Fibroblast of the conjunctiva (primary cell): ENCODE measurements at places on chromosomes 2 and 18.

GRCh38 chr2:223681125-223681524 lies 79.0 kb upstream of the SCG2 start:
- no peak for DNase-seq

- no peak for DNase-seq
These were observed 1.2 kb downstream of the MEX3C start for GRCh38 chr18:51196118-51196810.

DNA sequence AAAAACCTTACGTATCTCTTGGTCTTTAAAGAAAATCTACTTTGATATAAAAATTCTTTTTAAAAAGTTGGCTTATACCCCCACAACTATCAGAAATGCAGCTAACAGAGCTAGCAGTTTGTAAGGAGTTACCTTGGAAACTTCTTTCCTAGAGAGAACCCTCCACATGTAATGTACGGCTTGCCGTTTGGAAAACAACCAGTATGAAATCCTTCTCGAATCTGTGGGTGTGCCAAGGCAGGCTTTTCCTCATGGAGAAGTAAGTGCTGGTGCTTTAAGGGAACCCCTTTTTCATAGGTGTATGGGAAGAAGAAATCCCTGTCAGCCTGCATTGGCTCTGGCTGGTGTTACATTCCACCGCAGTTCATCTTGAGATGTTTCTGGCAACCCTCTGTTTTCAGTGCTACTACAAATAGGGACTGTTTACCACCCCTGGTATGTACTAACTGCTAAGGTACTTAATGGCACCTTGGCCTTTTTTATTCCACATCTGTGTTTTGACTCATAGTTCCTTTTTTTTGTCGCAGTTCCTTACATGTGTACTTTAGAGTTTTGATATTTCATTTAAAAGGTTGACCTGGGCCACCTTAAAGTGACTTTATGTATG lies 248.4 kb downstream of the FHOD3 start:
- DNase-seq: no peak

- no peak for DNase-seq
These were observed 995.2 kb upstream of the CDH2 start for GRCh38 chr18:29171892-29172755.

- no peak for DNase-seq
These were observed 1.7 kb upstream of the CTDSP1 start for GRCh38 chr2:218397820-218398436.

- DNase-seq: no peak
These were observed 4.2 kb upstream of the PAX8 start for GRCh38 chr2:113282747-113283533.

DNA sequence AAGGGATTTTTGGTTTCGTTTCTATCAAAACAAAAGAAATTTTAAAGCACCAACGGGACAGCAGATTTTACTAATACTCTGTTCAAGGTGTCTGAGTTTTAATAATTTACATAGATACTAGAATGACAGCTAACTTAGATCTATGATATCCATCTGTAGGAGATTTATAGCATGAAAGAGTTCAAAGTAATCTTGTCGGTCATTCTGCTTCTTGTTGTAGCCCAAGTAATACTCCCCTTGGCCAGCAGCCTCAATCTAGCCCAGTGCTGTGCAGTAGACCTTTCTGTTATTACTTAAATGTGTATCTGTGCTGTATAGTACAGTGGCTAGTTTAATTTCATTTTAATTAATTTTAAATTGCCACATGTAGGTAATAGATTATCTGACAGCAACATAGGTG lies 44.7 kb downstream of the ANKRD12 start:
- no peak for DNase-seq

- no peak for DNase-seq
These were observed 9.6 kb downstream of the IMMT start for GRCh38 chr2:86185517-86186212.

DNA sequence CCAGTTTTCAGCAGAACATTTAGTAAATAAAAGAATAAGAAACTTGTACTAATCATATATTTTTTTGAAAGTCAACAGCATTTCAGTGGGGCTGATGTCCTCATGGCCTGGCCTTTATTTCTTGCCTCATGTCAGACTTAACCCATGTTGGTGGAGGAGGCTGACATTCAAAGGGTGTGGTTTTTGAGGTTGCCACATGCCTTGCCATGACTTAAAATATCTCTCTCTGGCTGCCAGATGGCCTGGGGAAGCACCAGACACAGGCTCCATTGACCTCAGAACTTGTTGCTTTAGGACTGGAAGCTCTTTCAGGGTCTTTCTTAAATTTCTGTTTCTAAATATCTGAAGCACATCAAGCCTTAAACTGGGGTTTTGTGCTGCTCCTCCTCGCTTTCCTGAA lies 32.5 kb upstream of the CD28 start:
- DNase-seq: no peak

DNA sequence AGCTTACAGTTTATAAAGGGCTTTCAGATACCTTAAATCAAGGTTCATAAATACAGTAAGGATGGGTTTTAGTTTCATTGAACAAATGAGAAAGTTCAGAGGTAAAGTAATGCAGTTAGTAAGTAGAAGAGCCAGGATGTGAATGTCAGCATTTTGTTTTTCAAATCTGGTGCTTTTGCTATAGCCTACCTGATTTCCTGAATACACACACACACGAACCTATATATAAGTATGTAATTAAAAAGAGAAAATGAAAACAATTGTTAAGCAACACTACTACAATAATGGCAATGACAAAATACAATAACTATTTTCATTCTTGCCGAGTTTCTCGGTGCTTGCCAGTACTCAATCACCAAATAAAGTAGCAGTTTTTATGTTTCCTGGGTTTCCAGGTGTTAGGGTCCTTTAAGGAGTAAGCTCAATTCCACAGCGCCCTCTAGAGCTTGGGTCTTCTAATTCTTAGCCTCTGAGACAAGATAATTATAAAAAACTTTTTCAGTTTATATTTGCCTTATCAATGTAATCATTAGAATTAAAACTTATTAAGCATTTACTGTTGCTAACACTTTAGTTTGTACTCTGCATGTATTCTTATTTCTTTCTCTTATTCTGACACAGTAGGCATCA lies 512.9 kb upstream of the ACVR2A start:
- DNase-seq: peak; percentile 3

- peak; percentile 89 for DNase-seq
These were observed 137.2 kb downstream of the TRIM43 start for GRCh38 chr2:95728878-95729596.

- DNase-seq: no peak
These were observed 123.3 kb upstream of the DCC start for GRCh38 chr18:52216666-52217065.

GRCh38 chr2:217108086-217108485 lies 248.2 kb upstream of the TNP1 start:
- DNase-seq: no peak

DNA sequence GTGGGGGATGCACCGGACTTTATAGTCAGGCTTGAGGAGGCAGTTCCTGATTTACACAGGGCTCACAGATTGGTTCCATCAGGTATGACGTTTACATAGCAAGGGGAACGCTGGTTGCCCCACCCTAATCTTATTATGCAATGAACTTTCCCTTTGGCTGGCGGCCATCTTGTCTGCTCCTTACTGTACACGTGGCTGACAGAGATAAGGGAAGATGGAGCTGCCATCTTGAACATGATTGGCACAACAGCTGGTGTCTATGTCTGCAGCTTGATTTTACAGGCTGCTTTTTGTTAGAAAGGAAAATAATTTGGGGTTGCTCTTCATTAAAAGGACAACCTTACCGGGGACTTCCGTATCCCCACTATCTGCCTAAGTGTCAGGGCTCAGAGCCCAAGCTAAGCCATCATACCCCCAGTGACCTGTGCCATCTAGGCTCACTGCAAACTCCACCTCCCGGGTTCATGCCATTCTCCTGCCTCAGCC lies 33.5 kb upstream of the ATG16L1 start:
- DNase-seq: no peak

- no peak for DNase-seq
These were observed 109.2 kb downstream of the EXOC6B start for GRCh38 chr2:72716601-72717000.

DNA sequence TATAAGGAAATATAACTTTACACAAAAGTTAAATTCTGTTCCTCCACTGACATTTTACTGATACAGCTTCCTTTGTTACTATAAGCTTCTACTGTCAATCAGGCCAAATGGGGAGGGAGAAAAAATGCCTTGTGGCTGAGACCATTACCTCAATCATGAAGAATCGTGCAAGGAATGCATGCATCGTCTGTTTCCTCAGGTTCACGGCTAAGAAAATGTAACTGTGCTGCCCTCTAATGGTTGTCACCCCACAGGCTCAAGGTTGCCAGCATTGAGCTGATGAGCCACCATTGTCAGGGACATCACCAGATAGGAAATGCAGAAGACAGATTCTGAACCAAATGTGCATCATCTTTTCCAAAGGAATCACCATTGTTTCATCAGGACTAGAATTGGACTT lies 426.9 kb downstream of the CDH2 start:
- DNase-seq: peak; percentile 5

- no peak for DNase-seq
These were observed 27.2 kb downstream of the TWIST2 start for GRCh38 chr2:238875101-238875470.

GRCh38 chr2:167440382-167440781 lies 552.1 kb downstream of the XIRP2 start:
- DNase-seq: no peak

DNA sequence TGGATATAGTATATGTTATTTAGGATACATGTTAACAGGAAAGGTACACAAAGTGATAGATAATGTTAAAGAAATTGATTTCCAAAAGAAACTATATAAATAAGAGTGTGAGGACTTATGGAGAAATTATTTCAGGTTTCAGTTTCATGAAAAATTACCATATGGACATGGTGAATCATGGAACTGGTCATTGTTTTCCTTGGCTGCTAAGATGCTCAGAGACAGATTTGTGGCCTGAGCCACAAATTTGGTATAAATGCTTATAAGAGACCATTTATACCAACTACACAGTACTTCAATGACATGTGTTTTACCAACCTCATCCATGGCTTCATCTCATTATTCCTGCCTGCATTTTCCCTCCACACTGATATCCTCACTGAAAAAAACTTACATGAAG lies 188.1 kb downstream of the FMNL2 start:
- DNase-seq: no peak

DNA sequence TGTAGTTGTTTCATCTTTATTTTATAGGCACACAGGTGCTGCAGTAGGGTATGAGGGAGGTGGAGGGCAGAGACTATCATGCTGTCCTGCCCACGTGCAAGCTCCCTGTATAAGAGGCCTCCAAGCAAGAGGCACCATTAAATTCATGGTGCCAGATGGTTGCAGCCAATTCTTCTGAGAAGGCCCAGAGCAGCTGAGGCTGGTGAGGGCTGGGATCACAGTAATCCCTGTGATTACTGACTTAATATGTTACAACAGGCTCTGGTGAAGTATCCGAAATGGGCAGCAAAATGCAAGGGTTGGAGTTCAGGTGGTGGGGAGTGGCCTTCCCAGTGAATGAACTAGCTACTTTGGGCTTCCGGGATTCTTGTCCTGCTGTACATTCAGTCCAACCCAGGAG lies 191.9 kb upstream of the SMAD2 start:
- no peak for DNase-seq

GRCh38 chr2:187001248-187001647 lies 152.3 kb upstream of the ZSWIM2 start:
- DNase-seq: no peak

GRCh38 chr2:120312860-120313694 lies 32.9 kb upstream of the INHBB start:
- DNase-seq: peak; percentile 58
